ENCODE measurements at places on chromosomes 5 and 9. TPM values are rescaled to one million over a fixed set of nuclear protein-coding genes. Genes with fewer than 3 reads are reported as not detected.

The SLC6A7 gene
- not detected for total RNA-seq

DNA sequence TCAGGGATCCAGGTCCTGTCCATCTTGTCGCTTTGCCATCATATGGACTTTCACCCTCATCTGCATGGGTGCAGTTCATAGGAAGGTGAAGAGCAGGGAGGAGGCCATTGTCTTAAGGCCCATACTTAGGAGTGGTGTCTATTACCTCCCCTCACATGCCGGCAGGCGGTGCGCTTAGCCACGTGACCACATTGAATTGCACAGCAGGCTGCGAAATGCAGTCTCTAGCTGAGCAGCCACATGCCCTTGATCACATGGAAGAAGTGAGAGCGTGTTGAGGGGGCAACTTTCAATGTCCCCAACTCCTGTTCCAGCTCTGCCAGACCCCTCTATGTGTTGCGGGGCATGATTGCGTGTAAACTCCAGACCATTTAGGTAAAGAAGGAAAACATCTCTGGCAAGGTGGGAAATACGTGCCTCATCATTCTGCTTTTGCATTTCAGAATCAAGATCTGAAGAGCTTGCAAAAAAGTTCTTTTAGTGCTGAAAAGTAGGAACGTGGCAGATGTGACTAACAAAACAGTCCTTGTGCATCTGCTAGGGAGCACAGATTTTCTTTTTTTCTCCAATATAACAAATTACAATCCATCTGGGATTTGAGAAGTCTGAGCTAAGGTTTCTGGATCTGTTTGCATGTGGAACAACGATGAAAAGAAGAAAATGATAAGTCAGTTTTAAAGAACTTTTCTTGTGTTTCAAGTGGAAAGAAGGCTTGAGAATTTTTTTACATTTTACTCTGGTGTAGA lies 34.4 kb downstream of the ROPN1L start:
- DNase-seq, result no peak
- no peak overlapping the region for H3K27ac ChIP-seq
- H3K36me3 ChIP-seq, result no peaks in the 10 kb centered on the region
- peaks cover 35% of the 10 kb centered on the region for H3K4me1 ChIP-seq
- H3K4me3 ChIP-seq, result no peak overlapping the region

The GFPT2 gene
- 24.4 TPM for total RNA-seq

The ZNF367 gene
- total RNA-seq, result 12.6 TPM

DNA sequence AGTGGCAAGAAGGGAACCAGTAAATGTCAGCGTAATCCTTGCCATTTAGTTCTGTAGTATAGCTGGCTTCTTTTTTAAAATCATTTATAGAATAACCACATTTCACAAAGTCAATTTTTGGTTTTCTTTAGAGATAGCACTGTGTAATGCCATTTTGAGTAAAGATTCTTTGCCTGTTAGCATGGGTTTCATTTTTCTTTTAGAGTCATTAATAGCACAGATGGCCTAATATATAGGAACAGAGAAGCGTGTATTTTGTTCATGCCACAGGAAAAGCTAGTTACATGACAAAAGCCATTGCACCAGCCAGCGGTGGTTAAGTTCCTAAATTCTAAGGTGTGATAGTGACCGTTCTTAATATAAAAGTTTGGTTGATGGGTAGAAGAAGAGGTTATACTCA lies 1363.9 kb downstream of the MAT2B start:
- no peaks in the 10 kb centered on the region for H3K27me3 ChIP-seq
- H3K36me3 ChIP-seq, result no peaks in the 10 kb centered on the region
- H3K4me3 ChIP-seq, result no peak overlapping the region
- no peak for DNase-seq
- no peak overlapping the region for H3K27ac ChIP-seq

- no peak overlapping the region for H3K4me3 ChIP-seq
- H3K4me1 ChIP-seq, result no peaks in the 10 kb centered on the region
- no peaks in the 10 kb centered on the region for H3K27me3 ChIP-seq
- H3K27ac ChIP-seq, result no peak overlapping the region
- no peak for DNase-seq
These were observed 169.1 kb upstream of the CDH18 start for GRCh38 chr5:20157089-20157488.

DNA sequence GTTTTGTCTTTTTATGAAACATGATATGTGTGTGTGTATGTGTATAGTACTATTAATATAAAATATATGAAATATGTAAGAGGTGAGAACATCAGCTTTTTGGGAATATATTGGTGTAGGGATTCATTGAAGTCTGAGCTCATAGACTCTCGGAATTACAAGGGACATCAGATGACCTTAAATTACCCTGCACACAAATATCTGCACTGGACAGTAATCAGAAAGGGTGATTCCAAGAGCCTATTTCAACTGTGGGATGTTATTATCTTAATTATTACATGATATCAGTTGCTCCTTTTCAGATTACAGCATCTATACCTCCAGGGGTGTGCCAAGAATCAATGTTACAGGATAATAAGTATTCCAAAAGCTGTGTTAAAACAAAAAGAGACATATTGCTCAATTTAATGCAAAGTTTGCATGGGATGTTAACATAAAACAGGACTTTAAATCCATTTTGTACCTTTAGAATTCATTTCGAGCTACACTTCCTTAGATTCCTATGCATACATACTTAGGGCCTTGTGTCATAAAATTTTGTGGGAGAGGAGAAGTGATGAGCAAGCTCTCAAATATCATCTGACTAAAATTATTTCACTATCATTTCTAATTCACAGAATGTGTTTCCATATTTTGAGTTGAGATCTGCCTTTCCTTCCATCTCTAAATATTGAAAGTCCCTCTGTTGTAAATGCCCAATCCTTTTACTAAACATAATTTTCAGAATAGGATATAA lies 365.2 kb downstream of the BRINP1 start:
- H3K4me3 ChIP-seq, result no peak overlapping the region
- no peak for DNase-seq
- H3K4me1 ChIP-seq, result no peaks in the 10 kb centered on the region

DNA sequence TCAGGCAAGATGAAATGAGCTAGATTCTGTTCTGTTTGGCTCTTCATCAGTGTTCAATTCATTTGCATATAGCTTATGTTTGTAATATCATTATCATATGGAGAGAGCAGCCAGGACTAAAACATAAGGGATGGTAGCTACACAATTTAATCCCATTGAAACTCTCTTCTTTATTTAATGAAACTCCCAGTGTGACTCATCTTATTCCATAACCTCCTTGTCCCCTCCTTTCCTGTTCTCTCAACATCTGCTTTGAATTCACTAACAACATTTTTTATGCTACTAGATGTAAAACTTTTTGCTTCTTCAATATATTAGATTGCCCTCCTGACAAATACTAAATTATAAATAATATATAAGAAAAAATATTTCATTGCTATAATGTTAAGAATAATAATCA lies 1823.4 kb downstream of the MAT2B start:
- H3K27ac ChIP-seq, result no peak overlapping the region
- no peak overlapping the region for H3K4me3 ChIP-seq
- H3K27me3 ChIP-seq, result no peaks in the 10 kb centered on the region

- H3K27ac ChIP-seq, result no peak overlapping the region
- DNase-seq, result no peak
- H3K4me1 ChIP-seq, result no peaks in the 10 kb centered on the region
- H3K4me3 ChIP-seq, result no peak overlapping the region
These were observed 154.4 kb downstream of the NPR3 start for GRCh38 chr5:32865475-32865874.

DNA sequence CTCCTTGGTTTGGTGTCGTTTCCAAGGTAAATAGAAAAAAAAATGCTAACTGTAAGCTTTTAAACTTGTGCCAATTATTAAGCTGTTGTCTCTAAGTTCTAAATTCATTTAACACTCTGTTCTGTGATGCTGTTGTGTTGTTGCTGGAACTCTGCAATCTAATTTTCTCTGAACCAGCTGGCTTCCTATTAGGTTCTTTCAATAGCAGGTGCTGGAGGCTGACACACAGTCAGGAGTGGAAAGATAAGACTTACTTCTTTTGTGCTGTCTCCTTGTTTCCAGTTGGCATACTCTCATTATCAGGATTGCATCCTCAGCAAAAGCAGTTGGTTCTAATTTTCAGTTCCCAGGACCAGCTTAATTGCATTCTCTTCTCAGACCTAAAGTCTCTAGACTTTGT lies 1252.6 kb upstream of the NUDT12 start:
- no peak for DNase-seq
- H3K36me3 ChIP-seq, result no peaks in the 10 kb centered on the region
- H3K4me3 ChIP-seq, result no peak overlapping the region
- H3K27me3 ChIP-seq, result no peaks in the 10 kb centered on the region

- DNase-seq, result peak; percentile 8
- no peaks in the 10 kb centered on the region for H3K27me3 ChIP-seq
- H3K4me1 ChIP-seq, result no peaks in the 10 kb centered on the region
- no peaks in the 10 kb centered on the region for H3K36me3 ChIP-seq
These were observed 310.8 kb upstream of the DMRT1 start for GRCh38 chr9:530681-531080.

The FBN2 gene
- total RNA-seq, result 0.08 TPM

GRCh38 chr9:121943463-121943862 lies 149.6 kb downstream of the TTLL11 start:
- peaks cover 31% of the 10 kb centered on the region for H3K4me1 ChIP-seq
- H3K27me3 ChIP-seq, result no peaks in the 10 kb centered on the region
- no peak overlapping the region for H3K4me3 ChIP-seq
- DNase-seq, result no peak
- H3K27ac ChIP-seq, result no peak overlapping the region
- no peaks in the 10 kb centered on the region for H3K36me3 ChIP-seq

GRCh38 chr5:169974121-169974770 lies 6.0 kb downstream of the INSYN2B start:
- no peak overlapping the region for H3K27ac ChIP-seq
- DNase-seq, result no peak
- no peak overlapping the region for H3K4me3 ChIP-seq
- H3K36me3 ChIP-seq, result no peaks in the 10 kb centered on the region
- no peaks in the 10 kb centered on the region for H3K27me3 ChIP-seq
- peaks cover 58% of the 10 kb centered on the region for H3K4me1 ChIP-seq

The SEPTIN8 gene
- total RNA-seq, result 24.2 TPM

GRCh38 chr5:171622010-171622409 lies 163.6 kb upstream of the SMIM23 start:
- DNase-seq, result no peak
- no peaks in the 10 kb centered on the region for H3K4me1 ChIP-seq
- H3K4me3 ChIP-seq, result no peak overlapping the region
- H3K27ac ChIP-seq, result no peak overlapping the region

DNA sequence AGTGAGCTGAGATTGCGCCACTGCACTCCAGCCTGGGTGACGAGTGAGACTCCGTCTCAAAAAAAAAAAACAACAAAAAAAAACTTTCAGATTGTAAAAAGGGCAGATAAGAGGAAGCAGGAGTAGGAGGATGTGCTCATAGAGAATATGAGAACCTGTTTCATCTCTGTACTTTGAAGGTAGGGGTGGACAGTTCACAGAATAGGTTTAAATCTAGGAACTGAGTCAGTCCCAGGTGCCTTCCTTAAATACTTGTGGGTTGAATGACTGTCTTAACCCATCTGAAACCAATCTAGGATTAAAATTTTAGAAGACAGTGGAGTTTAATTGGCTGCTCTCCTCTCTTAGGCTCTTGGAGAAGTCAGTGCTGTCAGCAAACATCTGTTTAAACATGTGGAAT lies 12.4 kb downstream of the POLK start:
- no peak overlapping the region for H3K4me3 ChIP-seq
- H3K36me3 ChIP-seq, result peaks cover 7% of the 10 kb centered on the region
- peaks cover 15% of the 10 kb centered on the region for H3K4me1 ChIP-seq
- no peak for DNase-seq
- H3K27ac ChIP-seq, result no peak overlapping the region
- H3K27me3 ChIP-seq, result no peaks in the 10 kb centered on the region

The PCDHGB7 gene
- total RNA-seq, result 0.17 TPM

DNA sequence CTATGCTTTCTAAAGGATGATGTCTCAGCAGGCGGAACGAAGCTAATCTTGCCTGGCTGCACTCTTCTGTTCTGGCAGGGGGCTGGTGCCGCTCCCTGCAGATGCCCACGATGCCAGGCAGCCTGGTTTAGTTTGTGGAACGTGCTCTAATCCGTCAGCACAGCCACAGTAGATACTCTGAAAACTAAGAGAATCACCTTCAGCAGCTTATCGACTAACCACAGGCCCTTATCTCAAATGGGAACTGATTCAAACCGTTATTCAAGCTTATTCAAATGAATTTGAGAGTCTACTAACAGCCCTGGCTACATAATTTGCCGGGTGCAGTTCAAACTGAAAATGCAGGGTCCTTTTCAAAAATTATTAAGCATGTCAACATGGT lies 246.6 kb upstream of the ANKRD55 start:
- peak overlapping the region; percentile 85 for H3K27ac ChIP-seq
- peaks cover 54% of the 10 kb centered on the region for H3K4me1 ChIP-seq
- H3K4me3 ChIP-seq, result peak overlapping the region; percentile 78
- H3K36me3 ChIP-seq, result no peaks in the 10 kb centered on the region
- no peaks in the 10 kb centered on the region for H3K27me3 ChIP-seq
- no peak for DNase-seq

DNA sequence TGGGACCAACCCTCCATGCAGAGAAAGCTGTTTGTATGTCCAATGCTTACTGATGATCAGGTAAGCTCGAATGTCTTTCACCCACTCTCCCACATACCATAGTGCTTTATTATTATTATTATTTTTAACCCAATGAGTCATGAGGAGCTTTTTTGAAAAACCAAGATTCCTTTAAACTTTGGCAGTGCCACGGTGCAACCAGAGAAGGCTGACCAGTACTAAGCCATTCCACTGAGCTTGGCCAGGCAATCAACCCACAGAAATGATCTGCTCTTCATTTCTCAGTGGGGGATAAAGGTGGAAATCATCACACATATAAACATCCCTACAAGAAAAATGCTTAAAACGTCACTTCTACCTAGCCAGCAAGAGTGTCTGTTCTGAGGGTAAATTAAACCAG lies 35.5 kb downstream of the JAKMIP2 start:
- no peak for DNase-seq
- H3K4me3 ChIP-seq, result no peak overlapping the region
- H3K4me1 ChIP-seq, result no peaks in the 10 kb centered on the region
- H3K27ac ChIP-seq, result no peak overlapping the region
- no peaks in the 10 kb centered on the region for H3K36me3 ChIP-seq

The DRD1 gene
- not detected for total RNA-seq

The ADAMTS13 gene
- total RNA-seq, result 11.1 TPM

GRCh38 chr5:171342362-171343111 lies 33.5 kb downstream of the TLX3 start:
- peak; percentile 39 for DNase-seq
- no peaks in the 10 kb centered on the region for H3K27me3 ChIP-seq
- H3K36me3 ChIP-seq, result no peaks in the 10 kb centered on the region
- H3K27ac ChIP-seq, result no peak overlapping the region
- H3K4me1 ChIP-seq, result 0 out of 2 replicates have a peak, but pooled peaks cover 2% of the 10 kb centered on the region
- H3K4me3 ChIP-seq, result no peak overlapping the region

GRCh38 chr5:167993771-167994170 lies 297.7 kb upstream of the WWC1 start:
- H3K27me3 ChIP-seq, result peaks cover 22% of the 10 kb centered on the region
- no peaks in the 10 kb centered on the region for H3K4me1 ChIP-seq
- H3K27ac ChIP-seq, result no peak overlapping the region
- no peak overlapping the region for H3K4me3 ChIP-seq
- DNase-seq, result no peak

DNA sequence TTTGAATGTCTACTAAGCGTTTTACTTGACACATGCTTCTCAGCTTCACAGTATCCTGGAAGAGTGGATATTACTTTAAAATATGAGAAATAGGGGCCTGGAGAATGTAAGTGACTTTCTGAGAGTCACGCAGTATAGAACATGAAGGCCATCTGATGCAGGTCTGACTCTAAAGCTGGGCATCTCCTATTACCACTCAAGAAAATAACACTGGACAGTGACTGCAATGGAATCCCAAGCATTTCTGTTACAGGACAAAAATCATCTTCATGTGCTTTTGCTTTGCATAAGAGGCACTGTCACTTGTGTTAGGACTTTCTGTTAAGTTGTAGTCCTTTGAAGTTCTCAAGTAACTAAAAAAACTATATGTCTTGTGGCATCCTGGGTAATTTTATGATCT lies 335.5 kb downstream of the FBXL7 start:
- no peak for DNase-seq
- H3K27ac ChIP-seq, result no peak overlapping the region
- H3K4me3 ChIP-seq, result no peak overlapping the region
- peaks cover 4% of the 10 kb centered on the region for H3K27me3 ChIP-seq

The PCDH12 gene
- total RNA-seq, result not detected
